Stimulated activated CD4-positive, alpha-beta T cell treated with anti-CD3 and anti-CD28 coated beads, Interleukin-1b, Interleukin-23, amount 100 ng/mL, for 1 hour (primary cell): ENCODE measurements at places on chromosomes 12 and 14.

GRCh38 chr14:36518031-36518585, 1.9 kb downstream of the NKX2-1 start:
- DNase-seq, result no peak

- DNase-seq, result no peak
Measured at GRCh38 chr14:89012282-89013097, 188.0 kb downstream of the TTC8 start.

- DNase-seq, result no peak
Measured at GRCh38 chr12:75635606-75636444, 124.4 kb upstream of the KRR1 start.

- DNase-seq, result no peak
Measured at GRCh38 chr12:83378186-83378727, 691.6 kb downstream of the TMTC2 start.
